PC-9 (cell line): ENCODE measurements at places on chromosomes 6 and 20. TPM values are rescaled to one million over a fixed set of nuclear protein-coding genes. Genes with fewer than 3 reads are reported as not detected.

The NKX2-2 gene
- total RNA-seq = not detected in 2 replicates

The LHFPL5 gene
- total RNA-seq = 1.2 and 1.7 TPM in 2 replicates

The PSORS1C2 gene
- total RNA-seq = not detected in 2 replicates

The IYD gene
- not detected in 2 replicates for total RNA-seq

The PRPH2 gene
- not detected in 2 replicates for total RNA-seq

The ENTPD6 gene
- total RNA-seq = 75.5 and 80.4 TPM in 2 replicates

The TP53TG5 gene
- 0.23 TPM in 1 of 2 replicates, not detected in the other for total RNA-seq

The MYCT1 gene
- total RNA-seq = not detected in 2 replicates

The DACT2 gene
- not detected in 2 replicates for total RNA-seq

The LPIN3 gene
- 12.1 and 15.4 TPM in 2 replicates for total RNA-seq

The PIM1 gene
- total RNA-seq = 51.0 and 60.3 TPM in 2 replicates

The HCK gene
- not detected in 2 replicates for total RNA-seq
